Hematopoietic multipotent progenitor cell treated with erythropoietin and hydrocortisone succinate and interleukin-3 and kit ligand, for 6 days (in vitro differentiated cells): ENCODE measurements at places on chromosomes 1 and 21.

DNA sequence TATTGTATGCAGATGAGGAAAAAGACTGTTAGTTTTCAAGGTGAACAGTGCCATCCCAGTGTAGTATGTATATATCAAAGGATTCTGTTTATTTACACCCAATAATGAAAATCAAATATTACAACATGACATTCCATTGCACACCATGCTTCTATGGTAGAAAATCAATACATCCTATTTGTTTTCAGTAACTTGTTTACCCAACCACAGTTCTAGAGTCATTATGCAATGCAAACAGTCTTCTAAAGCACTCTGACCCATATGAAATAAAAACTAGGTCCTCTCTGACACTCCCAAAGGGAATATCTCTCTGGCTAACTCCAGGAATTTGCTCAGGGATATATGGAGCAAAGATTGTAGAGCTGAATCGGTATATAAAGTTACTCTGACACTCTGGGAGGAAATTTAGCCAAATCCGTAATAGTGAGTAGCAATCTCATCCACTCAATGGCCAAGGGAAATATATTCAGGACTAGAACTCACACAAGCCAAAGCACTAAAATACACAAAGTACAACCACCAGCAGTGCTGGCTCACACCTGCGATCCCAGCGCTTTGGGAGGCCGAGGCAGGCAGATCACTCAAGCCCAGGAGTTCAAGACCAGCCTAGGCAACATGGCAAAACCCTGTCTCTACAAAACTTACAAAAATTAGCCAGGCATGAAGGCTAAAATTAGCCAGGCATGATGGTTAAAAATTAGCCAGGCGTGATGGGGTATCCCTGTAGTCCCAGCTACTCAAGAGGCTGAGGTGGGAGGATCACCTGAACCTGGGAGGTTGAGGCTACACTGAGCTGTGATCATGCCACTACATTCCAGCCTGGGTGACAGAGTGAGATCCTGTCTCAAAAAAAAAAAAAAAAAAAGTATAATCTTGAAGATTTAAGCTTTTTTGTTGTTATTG lies 75.2 kb downstream of the RERE start:
- DNase-seq: no peak

DNA sequence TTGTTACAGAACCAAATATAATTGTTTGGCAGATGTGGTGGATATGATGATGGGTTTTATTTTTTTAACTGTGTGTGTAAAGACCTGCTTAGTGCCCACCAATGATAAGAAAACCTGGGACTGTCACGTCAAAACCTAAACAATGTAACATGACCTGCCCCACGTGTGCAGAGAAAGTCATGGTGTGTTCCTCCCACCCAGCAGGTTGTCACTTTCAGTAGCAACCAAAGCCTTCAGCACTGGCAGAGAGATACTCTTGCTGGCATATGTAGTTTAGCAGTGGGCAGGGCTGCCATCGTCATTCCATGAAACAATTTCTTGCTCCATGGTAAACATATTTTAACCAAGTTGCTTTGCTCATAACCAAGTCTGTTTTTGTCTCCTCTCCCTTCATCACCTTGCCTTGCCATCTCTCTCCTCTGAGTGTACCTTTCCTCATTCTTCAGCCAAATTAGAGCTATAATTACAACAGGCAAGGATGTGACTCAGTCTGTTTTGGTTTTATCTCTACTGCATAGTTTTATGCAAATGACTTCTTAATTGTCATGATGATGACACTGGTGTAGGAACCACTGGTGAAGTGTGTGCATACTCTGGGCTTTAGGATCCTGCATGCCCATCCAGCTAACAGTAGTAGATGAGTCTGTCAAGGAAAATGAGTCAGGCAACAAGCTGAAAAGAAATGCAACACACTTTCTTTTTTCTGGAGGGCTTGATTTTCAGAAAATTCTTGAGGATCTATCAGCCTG lies 150.3 kb downstream of the EDEM3 start:
- no peak for DNase-seq

GRCh38 chr1:162040657-162041056 lies 17.0 kb upstream of the OLFML2B start:
- peak; percentile 41 for DNase-seq

DNA sequence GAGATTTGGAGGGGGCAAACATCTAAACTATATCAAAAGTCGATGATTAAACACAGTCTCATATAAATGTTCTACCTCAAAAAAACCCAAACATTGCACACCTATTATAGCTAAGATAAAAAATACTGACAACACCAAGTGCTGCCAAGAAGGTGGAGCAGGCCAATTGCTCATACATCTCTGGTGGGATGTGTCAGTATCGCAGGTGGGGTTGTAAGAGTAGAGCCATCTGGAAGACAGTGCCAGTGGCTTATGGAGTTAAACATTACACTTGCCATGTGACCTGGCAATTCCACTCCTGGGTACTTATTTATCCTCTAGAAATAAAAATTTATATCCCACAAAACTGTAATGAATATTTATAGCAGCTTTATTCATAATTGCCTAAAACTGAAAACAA lies 213.4 kb downstream of the DISC1 start:
- no peak for DNase-seq

DNA sequence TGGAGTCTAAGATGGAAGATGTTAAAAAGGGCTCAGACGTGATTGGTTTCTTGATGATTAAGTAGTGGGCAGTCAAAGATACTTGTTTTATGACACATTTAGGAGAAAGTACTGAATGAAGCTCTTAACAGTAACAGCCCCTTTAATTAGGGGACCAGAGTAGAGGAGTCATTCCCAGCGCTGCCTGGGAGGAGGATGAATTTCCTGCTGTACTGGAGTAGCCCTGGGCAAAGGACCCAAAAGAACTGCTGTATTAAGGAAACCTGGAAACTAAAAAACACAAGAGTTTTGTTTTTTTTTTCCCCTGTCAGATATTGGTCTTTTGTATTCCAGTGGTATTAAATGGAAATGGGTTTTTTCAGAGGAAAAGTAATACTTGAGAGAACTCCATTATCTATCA lies 126.5 kb downstream of the NFIA start:
- no peak for DNase-seq

DNA sequence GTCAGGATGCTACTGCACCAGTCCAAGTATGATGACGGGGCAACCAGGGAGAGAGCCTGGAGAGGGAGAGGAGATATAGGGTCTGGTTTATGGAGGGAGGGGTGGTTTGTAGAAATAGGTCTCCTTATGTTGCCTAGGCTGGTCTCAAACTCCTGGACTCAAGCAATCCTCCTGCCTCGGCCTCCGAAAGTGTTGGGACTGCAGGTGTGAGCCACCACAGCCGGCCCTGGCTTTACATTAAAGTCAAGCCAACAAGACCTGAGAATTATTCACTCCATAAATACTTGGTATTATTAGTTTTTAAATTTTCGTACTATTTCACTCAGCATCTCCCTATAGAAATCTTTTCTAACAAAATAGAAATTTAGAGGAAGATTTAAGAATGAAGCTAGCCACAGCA lies 86.8 kb downstream of the MATN1 start:
- DNase-seq: no peak

GRCh38 chr21:42587036-42587435 lies 66.4 kb upstream of the PDE9A start:
- no peak for DNase-seq

DNA sequence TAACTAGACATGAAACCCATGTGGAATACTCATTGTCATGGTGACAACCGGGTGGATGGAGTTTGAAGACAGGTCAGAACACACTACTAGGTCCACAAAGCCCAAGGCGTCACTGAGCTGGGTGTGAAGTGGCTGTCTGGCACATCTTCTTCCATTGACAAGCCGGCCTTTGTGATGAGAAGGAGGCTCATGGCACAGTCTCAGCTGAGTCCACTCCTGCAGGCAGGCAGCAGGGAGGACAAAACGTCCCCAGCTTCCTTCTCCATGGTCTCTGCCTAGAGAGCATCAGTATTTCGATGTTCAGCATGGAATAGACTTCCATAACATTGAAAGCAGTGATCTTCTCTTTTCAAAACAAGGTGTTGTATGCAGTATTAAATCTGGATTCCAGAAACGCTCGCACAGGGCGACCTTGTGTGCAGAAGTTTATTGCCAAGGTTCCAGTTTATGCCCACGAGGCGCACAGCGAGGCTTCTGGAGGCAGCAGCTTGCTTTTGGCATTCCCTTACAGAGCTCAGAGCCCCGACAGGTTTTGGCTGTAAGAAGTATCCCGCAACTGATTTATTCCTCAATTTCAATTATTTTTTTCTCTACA lies 104.2 kb downstream of the SIM2 start:
- no peak for DNase-seq

DNA sequence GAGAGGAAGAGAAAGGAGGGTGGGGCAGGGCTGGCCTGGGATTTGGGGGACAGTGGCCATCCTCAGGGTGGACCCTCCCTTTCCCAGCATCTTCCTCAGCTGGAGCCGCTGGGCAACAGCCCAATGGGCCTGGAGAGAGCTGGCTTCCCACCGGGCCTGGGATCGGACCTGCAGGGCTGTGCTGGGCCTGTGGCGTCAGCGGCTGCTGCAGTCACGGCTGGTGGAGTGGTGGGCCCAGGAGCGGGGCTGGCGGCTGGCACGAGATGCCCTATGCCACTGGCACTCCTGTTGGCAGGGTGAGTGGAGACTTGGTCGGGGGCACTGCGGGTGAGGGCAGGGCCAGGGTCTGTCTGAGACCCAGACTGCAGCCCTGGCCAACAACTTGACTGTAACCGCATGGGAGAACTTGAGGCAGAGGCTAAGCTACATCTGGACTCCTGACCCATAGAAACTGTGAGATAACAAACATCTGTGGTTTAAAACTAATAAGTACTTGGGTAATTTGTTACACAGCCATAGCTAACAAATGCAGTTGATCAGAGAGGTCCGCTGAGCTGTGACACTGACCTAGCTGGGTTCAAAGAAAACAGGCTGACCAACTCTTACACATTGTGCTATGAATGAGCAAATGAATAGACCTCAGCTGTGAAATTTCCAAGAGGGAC lies 17.9 kb downstream of the C1orf167 start:
- DNase-seq: no peak

DNA sequence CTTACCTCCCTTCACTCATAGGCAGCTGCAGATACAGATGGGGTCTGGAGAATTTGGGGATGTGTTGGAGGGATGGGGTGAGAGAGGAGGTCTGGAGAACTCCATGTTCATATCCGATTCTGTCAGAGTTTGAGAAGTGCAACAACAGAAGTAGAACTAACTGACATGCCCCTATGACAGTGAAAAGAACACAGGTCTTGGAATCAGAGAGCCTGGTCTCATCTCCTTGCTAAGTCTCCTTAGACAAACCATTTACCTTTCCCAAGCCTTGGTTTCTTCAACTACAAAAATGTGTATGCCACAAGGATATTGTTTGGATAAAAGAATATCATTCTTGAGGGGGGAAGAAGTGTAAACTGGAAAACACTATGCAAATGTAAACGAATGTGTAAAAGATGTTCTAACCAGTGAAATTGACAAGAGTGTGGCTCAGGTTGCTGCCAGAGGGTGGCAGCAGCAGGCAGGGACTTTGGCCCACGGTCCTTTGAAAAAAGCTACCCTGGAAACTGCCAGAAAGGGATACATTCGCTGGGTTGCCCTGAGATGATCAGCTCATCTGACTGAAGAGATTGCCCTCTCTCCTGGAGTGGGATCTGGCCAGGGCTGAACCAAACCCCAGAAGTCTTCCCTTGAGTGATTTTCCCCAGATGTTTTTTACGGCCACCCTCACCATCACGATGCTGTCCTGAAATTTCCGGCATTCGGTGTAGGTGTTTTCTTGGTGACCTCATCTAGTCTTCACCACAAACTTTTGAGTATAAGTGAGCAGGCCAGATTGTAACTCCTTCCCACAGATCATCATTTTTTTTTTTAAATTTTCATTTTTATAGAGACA lies 17.0 kb upstream of the CD2 start:
- DNase-seq: peak; percentile 87

DNA sequence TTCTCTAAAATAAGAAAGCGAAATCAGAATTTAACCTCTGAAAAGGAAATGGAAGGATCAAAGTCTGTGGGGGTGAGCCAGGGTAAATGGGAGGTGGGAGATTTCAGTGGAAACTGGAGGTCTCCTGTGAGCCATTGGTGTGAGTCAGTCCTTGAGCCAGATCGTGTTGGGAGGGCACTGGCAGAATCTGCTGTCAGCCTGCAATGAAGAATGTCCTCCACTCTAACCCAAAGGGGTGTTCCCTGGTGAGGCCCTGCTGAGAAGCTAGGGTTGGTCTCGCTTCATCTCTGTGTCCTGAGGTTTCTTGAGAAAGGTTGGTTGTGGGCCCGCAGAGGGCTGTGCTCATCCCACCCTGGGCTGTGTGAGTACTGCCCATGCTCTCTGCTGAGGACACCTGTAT lies 2.4 kb downstream of the QSOX1 start:
- DNase-seq: no peak

GRCh38 chr1:25641931-25642573 lies 25.5 kb downstream of the MAN1C1 start:
- DNase-seq: no peak

- no peak for DNase-seq
These were observed 34.8 kb upstream of the CD101 start for GRCh38 chr1:116966791-116967190.

DNA sequence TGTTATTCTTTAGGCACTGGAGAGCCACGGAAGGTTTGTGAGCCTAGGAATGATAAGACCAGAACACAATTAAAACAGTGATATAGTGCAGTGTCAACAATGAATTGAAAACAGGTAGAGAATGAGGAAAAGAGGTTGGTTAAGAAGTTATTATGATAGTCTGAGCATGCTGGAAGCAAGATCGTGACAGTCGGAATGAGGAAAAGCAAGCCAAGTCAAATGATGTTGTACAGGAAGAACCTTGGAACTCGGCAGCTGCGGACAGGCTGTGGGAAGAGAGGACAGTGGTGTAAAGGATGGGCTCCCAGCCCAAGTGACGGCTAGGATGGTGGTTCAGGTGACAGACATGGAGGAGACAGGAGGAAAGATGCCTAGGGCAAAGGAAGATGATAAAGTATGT lies 25.6 kb downstream of the MTARC1 start:
- no peak for DNase-seq

DNA sequence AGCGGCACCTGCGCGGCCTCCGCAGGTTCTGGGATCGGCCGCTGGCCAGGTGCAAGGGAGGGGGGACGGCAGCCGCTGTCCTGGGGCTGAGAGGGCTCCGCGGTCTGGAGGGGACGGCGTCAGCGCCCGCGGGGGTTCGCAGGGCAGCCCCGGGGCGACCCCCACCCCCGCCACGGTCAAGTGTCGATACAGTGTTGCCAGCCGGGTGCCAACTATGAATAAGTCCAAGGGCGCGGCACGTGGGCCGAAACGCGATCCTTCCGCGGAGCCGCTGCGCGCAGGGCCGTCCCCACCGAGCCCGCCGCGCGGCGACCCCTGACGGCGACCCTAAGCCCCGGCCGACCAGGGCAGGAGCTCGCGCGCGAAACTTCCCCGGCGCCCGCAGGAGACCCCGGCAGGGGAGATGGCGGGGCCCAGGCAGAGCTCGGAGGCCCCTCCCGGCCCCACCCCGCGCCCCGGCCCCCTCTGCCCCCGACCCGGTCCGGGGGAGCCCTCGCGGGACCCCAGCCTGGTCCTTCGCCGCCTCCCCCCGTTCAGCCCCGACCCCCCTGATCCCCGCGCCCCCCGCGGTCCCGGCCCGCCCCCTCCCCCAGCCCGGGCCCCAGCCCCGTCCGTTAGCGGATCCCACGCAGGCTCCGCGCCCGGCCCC lies 586 bp upstream of the AGPAT3 start:
- peak; percentile 58 for DNase-seq
